Inflammatory macrophage treated with lipopolysaccharide for 1 hour (primary cell): ENCODE measurements at places on chromosomes 1 and 21.

- DNase-seq: no peak
These were observed 50.3 kb upstream of the TMEM51 start for GRCh38 chr1:15103211-15103610.

DNA sequence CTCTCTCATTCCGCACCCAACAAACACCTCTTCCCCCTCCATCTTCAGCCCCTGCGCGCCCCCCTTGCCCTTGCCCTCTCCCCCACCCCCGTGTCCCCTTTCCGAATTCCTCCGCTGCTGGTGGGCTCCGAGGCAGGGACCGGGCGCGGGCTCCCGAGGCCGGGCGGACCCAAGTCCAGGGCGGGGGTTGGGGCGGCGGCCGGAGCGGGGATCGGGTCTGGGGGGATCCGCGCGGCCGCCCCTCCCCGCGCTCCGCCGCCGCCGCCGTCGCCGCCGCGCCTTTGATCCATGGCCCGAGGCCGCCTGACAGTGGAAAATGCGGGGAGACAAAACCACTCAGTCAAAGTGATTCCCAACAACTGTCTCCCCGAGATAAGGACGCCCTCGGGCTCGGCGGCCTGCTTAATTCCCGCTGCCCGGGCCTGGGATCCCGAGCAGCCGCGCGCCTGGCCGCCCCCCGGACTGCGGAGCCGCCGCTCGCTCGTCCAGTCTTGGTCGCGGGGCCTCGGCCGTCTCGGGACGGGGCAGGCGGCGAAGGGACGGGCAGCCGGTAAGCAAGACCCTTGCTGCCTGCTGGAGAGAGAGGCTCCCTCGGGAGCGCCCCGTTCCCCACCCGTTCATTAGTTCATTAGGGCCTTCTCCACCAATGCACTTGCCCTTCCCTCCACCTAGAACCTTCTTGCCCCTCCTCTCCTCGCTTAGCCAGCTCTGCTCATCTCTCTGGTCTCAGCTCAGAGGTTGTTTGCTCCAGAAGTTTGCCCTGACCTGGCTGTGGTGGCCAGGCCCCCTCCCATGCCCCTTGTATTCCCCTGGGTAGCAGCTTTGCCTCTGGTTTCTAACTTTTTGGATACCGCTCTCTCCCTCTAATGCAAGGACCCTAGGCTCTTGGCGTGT is 86.4 kb downstream of the PAX7 start:
- DNase-seq: no peak

- DNase-seq: no peak
These were observed 15.0 kb downstream of the C1orf52 start for GRCh38 chr1:85244271-85245061.

- no peak for DNase-seq
These were observed 1.9 kb downstream of the GPSM2 start for GRCh38 chr1:108878678-108879077.

DNA sequence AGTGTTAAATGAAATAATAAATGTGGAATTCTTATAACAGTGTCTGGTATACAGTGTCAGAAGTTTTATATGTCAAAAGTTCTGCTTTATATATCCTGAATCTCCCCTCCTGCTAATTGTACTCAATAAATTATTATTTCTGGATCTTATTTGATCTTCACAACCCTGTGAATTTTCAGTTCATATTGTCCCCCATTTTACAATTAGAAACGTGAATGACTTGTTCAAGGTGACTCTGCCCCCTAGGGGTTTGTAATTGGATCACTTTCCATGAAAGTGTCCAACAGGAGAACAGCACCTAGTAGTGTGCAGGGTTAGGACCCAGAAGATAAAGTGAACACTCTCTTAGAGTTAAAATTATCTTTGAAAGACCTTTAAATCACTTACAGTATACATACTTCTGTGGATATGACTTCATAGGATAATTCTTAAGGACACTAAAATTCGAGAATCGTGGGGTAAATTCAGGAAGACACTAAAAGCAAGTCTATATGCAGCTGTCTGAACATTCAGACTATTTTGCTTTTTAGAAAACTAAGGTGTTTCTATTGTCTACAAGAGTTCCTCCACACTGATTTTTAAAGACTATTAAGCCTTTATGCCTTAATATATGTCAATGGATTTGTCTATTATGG is 4.5 kb upstream of the DDR2 start:
- DNase-seq: peak; percentile 28

DNA sequence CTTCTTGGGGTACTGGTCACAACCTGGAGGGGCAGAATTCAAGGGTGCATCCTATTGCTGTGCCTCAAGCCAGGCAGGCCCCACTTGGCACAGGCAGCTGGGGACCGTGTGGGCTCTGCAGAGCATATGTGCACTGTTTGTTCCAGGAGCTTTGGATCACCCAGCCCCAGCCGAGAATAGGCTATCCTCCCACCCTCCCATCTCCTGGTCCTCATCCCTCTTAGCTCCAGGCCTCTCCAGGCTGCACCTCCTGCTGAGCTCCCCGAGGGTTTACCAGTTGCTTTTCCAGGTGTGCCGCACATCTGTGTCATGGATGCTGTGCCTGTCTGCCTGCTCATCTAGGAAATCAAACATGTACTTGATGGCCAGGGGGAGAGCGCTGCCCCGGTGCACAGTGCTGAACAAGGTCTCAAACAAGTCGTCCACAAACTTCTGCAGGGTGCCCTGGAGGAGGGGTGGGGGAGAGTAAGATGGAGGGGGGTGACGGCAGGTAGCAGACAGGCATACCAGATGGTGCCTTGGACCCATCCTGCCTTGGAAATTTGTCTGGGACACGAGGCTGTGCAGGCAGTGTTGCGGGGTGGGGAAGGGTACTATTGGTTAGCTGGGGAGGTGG is 120.5 kb upstream of the CD34 start:
- no peak for DNase-seq

- peak; percentile 5 for DNase-seq
These were observed 101.8 kb downstream of the PRDM16 start for GRCh38 chr1:3170561-3171453.

- no peak for DNase-seq
These were observed 44.1 kb downstream of the XCL2 start for GRCh38 chr1:168499688-168500049.

GRCh38 chr1:233790662-233791371 is 113.7 kb upstream of the SLC35F3 start:
- peak; percentile 49 for DNase-seq

DNA sequence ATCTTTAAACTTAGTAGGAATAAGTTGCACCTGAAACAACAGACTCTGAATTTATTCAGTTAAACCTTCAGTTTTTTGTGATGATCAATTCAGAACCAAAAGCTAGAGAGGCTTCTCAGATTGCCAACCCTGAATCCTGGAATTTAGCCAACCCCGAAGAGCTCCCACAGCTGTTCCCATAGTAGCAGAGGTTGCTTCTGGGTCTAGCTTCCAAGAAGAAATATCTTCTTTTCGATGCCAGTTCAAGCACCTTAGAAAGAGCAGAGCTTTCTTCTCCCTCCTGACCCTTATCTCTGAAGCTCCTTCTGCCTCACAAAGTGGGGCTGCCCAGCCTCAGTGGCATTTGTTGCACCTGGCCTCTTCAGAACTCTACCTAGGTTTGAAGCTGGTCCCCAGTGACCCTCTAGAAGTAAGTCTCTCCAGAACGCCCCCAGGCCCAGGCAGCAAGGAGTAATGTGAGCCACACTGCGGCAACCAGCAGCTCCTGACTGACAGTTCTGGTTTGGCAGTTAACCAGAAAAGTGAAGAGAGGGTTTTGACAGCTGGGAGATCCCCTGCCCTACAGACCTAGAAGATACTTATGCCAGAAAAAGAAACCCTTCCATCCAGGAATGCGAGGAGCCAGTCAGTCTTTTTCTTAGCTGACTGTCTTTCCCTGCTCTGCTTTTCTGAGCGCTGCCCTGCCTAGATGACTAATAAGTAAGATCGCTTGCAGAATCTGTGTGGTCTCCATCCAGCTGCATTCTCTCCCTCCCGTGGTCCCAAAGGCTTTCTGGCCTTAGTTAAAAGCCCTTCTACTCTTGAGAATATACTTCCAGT is 165.9 kb downstream of the ADGRL4 start:
- no peak for DNase-seq

GRCh38 chr21:21200939-21201615 is 202.9 kb downstream of the NCAM2 start:
- DNase-seq: peak; percentile 58

GRCh38 chr1:81513796-81514354 is 286.9 kb upstream of the ADGRL2 start:
- DNase-seq: no peak

- DNase-seq: peak; percentile 32
These were observed 20.2 kb downstream of the TAL1 start for GRCh38 chr1:47211796-47212269.

- DNase-seq: no peak
These were observed 5.9 kb upstream of the DPT start for GRCh38 chr1:168734946-168735345.

- DNase-seq: no peak
These were observed 221.1 kb downstream of the LMO4 start for GRCh38 chr1:87549738-87550137.

GRCh38 chr1:36323636-36324352 is at the start of gene EVA1B:
TSS of gene EVA1B (minus strand) at chr1:36323645. CDS start at chr1:36323037, 608 bp downstream.
- no peak for DNase-seq

DNA sequence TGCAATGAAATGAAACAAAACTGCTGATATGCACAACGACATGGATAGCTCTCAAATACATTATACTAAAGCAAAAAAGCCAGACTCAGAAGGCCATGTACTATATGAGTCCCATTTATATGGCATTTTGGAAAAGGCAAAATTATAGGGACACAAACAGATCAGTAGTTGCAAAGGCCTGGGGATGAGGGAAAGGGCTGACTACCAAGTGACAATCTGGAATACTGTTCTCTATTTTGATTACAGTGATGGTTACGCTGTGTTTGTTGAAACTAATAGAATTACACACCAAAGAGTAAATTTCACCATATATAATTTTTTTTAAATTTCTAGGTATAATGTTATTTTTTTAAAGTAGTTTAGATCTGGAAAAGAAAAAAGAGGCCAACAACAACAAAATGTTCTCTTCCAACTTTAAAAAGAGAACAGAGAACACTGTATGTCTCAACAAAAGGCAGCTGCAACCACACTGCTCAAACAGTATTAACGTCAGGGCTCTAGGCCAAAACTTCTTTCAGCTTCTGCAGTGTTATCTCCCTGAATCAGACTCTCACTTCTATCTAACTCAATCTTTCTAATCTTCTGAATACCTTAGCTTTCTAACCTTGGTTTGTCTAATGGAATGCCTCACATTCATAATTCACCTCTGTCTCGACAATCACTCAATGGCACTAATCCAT is 75.8 kb downstream of the FOXJ3 start:
- no peak for DNase-seq

- peak; percentile 33 for DNase-seq
These were observed 102.7 kb downstream of the ZNF281 start for GRCh38 chr1:200306944-200307754.

DNA sequence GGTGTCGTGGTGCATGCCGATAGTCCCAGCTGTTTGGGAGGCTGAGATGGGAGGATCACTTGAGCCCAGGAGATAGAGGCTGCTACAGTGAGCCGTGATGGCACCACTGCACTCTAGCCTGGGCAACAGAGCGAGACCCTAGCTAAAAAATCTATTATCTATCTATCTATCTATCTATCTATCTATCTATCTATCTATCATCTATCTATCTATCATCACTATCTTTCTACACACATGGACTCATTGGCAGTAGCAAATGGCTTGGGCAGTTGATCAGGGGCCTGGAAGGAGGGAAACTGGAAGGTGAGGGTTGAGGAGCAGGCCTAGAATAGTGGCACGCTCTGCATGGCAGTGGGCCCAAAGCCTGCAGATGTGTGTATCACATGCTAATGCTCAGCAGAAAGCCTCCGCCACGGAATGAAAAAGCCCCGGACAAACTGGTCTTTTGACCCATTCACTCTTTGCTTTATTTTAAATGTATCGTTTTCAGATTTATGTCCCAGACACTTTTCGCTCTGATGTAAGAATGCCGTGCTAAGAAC is 7.3 kb upstream of the HUNK start:
- no peak for DNase-seq

DNA sequence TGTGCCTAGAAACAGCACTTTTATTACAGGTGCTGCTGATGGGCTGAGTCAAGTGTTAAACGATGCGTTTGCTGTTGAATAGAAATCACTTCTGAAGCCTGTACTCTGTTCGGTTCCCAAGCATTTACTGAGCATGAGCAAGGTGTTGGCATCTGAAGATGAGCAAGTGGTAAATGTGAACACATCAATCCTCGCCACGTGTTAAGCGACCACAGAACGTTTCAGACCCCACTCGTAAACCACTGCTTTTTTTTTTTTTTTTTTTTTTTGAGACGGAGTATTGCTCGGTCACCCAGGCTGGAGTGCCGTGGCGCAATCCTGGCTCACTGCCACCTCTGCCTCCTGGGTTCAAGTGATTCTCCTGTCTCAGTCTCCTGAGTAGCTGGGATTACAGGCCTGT is 241.2 kb downstream of the SETD4 start:
- DNase-seq: no peak

GRCh38 chr21:18545908-18546307 is 142.3 kb upstream of the TMPRSS15 start:
- no peak for DNase-seq
